ENCODE measurements at places on chromosomes 7 and 10.

DNA sequence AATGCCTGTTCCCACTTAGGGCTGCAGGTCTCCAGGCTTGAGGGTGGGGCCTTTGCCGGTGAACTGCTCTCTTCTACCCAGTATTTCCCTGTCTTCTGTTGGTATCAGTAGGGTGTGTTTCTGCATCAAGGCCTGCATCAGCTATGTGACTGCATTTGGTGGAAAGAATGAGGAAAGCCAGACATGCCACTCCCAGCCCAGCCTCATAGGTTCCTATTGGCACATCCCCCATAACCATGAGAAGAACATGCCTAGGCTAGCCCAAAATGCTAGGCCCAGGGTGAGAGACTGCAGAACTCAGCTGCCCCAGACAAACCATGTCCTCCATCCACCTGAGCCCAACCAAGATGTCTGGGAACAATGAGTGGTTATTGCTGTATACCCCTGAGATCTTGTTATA, 380.3 kb upstream of the ADARB2 start:
- DNase-seq, result no peak

DNA sequence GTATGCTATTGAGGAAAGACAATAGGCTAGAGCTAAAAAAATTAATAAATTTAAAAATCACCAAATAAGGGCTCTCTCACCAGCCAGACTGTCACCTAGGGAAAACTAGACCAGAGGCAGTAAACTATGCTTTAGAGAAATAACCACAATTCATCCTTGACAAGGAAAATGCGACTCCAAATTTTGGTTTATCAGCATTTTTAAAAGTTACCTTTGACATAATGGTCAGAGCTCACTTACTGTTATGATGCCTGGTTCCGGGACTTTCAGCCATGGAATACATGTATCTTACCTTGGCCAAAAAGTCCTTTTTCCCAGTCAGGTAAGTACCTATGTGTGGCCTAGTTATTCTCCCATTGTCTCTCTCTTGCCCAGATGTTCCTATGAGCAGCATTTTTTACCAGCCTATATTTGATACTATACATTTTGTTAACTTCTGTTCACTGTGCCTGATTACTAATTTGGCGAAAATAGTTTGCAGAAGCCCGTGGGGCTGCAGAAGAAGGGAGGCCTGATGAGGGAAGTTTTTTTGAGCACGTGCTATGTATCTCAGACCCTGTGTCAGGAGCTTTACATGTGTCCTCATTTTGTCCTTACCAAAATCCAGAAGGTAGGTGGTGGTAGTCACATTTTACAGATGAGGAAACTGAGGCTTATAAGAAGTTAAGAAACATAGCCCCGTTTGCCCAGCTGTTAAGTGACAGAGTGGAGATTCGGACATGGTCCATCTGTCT, 149.7 kb downstream of the CELF2 start:
- no peak for DNase-seq

GRCh38 chr10:112851588-112852211, 98.3 kb upstream of the TCF7L2 start:
- no peak for DNase-seq

DNA sequence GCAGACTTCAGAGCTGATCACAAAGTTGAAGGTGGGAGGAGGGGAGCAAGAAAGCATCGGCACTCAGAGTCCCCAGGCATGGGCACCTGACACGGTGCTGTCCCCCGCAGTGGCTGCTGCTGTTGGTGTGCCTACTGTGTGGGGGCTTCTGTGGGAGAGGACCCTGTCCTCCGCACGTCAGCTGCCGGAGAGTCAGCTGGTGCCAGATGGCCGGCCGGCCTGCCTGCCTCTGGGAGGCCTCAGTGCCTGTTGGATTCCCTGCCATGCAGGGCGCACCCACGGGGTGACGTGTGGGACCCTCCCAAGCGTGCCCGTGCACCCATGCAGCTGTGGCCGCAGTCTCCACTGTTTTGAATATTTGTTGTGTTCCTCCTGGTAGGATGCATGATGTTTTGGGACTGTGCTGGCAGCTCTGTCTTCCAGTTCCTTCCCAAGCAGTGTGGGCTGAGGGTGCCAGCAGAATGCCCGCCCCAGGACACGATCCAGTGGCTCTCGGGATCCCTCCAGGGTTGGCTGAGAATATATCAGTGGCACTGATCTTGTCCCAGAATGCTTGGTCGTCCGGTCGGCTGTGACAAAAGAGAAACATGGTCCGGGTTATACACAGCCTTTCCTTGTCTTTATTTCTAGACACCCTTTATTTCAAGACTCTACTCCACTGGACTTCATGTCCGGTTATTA, 185.6 kb downstream of the MGMT start:
- no peak for DNase-seq

DNA sequence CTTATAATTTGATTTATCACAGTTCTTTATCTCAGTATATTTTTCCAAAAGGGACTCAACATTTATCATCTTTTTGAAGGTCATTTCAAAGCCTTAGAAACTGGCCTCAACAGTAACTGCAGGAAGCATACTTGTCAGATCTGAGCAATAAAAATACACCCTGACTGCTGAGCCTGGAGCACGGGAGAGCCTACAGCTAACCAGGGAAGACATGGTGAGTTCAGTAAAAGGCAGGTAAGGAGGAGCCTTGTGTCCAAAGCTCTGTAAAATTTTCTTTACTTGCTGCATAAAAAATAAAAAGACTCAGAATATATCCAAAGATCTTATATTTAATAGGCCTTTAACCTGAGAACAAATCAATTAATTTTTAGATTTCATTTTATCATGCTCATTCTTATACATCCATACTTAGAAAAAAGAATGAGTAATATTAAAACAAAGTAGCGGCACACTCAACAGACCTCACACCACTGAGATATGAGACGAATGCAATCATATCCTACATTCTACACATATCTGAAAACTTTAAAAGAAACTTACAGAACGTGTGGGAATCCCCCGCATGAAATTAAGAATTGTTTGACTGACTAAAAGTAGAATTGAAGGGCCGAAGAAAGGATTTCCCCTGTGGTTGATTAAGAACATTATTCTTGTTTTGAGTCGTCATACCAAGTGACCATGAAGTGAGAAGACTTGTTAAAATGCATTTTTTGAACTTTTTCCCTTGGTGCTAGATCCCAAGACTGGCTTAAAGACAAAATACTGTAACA, 296.4 kb upstream of the MKLN1 start:
- no peak for DNase-seq

DNA sequence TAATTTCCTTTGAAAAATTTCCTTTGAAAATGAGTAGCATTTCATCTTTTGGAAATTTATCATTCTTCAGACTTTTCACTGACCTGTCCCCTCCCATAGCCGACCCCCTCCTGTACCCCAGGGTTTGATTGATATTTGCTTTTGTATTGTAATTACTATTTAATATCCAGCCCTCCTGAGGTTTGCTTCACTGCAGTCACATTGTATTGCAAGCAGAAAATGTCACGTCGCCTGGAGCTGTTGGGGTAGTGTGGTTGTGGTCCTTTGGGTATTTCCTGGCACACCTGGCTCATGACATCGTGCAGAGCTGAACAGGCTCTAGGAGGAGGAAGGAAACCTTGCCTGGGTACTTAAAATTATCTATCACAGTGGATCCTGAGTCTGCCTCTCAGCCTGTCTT, 116.1 kb downstream of the INSYN2A start:
- DNase-seq, result no peak

- no peak for DNase-seq
Measured at GRCh38 chr7:78386520-78386919, 587.9 kb downstream of the PHTF2 start.

GRCh38 chr10:126278851-126279250, 109.4 kb downstream of the ADAM12 start:
- no peak for DNase-seq

DNA sequence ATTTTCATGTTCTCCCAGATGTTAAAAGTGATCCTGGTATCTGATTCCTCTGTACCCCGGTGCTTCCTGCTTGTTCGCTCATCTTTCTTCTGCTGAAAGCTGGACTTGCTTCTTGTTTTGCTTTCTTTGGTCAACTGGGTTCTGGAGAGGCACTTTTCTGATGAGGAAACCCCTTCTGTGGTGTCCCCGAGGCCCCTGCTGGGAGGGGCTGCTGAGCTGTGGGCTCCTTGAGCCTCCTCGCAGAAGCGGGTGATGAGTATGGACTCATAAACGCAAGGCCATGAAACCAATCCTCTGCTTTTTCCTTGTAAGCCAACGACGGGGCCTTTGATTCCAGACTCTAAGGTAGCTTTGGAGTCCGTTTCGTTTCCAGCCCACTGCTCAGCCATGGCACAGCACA, 7.8 kb downstream of the WIPI2 start:
- DNase-seq, result no peak

DNA sequence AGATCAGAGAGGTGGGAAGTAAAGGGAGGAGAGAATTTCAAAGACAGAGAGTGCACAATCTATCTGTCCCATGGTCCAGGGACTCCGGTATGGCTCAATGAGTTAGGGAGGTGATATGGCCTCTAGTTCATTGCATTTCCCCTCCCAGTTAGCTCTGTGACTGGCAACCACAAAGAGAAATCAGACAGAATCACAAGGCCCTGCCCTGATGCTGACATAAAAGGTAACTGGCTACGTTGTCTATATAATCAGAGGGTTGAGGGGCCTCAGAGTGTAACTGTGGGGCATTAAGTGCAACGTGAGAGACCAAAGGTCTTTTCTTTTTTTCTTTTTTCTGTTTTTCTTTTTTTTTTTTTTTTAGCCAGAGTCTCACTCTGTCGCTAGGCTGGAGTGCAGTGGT, 7.3 kb upstream of the C10orf95 start:
- DNase-seq, result no peak

GRCh38 chr7:19312416-19312815, 167.2 kb upstream of the FERD3L start:
- no peak for DNase-seq

GRCh38 chr7:132249256-132249971, 326.9 kb downstream of the PLXNA4 start:
- no peak for DNase-seq

DNA sequence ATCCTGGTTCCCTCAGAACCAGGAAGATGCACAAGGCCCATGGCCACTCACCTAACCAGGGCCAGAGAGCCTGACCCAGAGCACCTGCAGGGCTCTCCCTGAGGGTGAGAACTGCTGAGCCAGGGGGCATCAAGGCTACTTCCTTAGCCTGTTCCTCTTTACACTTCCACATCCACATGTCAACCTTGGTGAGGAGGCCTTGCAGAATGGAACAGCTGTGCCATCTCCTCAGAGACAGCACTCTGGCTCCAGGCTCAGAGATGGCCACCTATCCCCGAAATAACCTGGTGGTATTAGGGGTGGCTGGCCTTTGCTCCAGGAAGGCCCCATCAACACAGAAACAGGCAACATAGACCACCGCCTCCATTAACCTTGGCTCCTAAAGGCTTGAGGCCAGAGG, 473.0 kb downstream of the RPS24 start:
- DNase-seq, result no peak

- no peak for DNase-seq
Measured at GRCh38 chr7:121475806-121476205, 79.7 kb upstream of the FAM3C start.

DNA sequence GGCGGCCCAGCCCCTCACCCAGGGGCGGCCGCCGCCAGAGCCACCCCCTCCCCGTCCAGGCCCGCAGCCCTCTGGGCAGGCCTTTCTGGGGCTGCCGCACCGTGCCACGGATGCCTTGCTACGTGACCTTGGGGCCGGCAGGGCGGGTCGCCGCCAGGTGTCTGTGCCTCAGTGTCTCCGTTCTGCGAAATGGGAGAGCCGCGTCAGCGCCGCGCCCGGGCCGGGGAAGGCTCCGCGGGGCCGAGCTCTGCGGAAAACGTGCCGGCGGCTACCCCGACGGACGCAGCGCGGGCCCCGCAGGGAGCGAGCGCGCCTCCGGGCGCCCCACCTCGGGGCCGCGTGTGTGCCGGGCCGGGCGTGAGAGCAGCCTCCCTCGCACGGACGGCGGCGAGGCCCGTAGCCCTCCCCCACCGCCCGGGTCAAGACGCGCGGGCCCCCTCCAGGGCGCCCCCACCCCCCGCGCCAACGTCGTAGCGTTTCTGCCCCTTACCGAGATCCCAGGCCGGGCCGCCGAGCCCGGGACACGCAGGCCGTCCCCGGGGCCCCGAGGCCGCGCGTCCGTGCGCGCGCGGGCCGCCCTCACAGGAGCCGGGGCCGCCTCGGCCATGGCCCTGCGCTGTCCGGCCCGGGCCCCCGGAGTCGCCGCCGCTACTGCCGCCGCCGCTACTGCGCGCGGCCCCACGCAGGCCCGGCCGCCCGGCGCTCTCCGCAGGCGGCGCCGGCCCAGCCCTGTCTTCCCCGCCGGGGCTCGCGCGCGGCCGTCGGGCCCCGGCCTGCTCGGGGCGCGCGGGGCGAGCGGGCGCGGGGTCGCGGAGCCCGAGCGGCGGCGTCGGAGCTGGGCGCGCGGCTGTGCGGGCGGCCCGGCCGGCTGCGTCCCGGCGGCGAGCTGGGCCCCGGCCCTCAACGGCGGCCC, 1.1 kb downstream of the ZNF777 start:
- no peak for DNase-seq

GRCh38 chr10:122468926-122469781, 7.8 kb downstream of the HTRA1 start:
- DNase-seq, result no peak

- no peak for DNase-seq
Measured at GRCh38 chr10:44854693-44855350, 56.3 kb upstream of the TMEM72 start.

GRCh38 chr7:2405201-2405600, 1.8 kb downstream of the CHST12 start:
- DNase-seq, result no peak

DNA sequence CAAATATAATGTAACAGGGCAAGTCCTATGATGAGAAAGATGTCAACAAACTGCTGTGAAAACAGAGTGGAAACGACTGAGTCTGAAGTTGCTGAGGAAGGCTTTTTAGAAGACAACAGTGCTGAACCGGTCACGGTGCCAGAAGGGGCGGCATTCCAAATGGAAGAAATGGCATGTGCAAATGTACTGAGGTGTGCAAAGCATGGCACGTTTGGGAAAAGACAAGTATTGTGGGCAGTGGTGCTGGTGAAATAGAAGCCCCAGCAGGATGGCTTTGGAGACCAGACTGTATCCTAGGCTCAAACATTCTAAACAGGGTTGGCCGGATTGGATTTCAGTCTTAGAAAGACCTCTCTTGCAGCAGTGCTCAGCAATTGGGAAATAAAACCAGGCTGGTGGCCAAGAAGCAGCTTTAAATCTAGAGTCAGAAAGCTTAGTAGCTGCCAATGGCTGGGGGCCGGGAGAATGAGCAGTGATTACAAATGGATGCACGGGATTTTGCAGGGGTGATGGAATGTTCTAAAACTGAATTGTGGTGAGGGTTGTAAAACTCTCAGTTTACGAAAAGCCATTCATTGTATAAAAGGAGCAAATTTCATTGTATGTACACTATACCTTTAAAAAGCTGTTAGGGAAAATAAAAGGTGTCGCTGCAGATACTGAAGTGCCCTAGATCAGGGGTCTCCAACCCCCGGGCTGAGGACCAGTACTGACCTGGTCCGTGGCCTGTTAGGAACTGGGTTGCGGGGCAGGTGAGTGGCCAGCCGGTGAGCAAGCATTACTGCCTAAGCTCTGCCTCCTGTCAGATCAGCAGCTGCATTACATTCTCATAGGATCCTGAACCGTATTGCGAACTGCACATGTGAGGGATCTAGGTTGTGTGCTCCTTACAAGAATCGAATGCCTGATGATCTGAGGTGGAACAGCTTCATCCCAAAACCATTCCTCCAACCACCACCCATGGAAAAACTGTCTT, 141.6 kb downstream of the HIBADH start:
- no peak for DNase-seq

Data from SHP77 treated with DMSO at 0.1 percent for 48 hours (cell line).